ENCODE measurements at places on chromosomes 11 and 22.

GRCh38 chr11:95154514-95154913 lies 64.9 kb downstream of the ENDOD1 start:
- no peak for DNase-seq

- DNase-seq: no peak
Measured at GRCh38 chr11:113243696-113244095, 70.7 kb upstream of the TTC12 start.

DNA sequence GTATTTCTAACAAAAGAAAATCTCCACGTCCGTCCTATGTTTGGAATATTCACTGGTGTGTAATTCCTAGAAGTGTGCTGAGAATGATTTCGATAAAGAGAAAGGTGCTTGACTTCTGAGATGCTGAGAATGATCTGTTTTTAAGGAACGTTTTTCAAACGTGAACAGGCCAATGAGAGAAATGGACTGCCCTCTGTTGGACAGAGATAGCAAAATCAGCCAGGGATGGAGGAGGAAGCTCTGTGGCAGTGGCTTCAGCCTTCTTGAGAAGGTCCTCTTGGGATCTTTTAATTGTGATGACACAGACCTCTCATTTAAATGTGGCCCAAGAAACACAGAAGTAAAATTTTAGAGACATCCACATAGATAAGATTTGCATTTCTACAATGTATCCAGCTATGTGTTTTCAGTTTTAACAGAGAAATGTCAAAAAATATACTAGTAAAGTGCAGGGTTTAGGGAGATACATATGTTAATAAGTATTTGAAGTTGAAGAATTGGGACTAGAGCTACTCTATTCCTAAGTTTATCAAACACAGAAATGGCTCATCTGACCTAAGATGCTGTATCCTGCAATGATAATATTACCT lies 84.0 kb upstream of the RCN1 start:
- DNase-seq: peak; percentile 65

DNA sequence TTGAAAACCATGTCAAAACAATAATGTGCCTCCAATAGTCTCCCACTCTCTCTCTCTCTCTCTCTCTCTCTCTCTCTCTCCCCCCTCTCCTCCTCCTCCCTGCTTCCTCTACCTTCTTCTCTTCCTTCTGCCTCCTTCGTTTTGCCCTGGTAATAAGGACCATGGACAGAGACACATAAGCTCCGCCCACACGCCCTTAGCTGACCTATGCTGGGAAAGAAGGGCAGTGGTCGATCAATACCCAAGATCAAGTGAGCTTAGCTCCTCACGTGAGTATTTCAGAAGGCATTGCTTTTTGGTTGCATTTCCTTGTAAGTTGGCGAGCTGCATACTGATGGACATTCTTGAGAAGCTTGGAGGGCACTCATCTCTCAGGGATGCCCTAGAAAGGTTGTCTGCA lies 194.8 kb downstream of the MIAT start:
- DNase-seq: no peak

DNA sequence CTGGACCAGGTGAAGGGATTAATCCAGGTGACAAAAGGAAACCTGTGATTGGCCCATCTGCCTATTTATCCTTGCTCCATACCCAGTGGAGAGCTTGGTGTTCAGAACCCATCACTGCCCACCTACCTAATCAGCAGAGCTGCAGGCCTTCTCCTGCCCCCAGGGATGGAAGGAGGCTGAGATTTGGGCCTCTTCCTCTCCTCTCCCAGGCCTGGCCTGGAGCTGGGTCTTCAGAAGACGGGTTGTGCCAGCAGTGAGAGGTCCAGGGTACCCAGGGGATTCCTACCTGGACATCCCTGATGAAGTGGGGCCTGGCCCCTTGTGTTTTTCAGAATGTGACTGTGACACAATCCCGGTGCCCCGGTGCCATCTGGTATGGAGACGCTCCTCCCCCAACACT lies 80.3 kb upstream of the MYOD1 start:
- DNase-seq: no peak

Measured in EL (cell line).